Stimulated activated CD4-positive, alpha-beta T cell treated with anti-CD3 and anti-CD28 coated beads, Interleukin-12 subunit alpha, Interleukin-12 subunit beta, amount 100 ng/mL, for 24 hours (primary cell): ENCODE measurements at places on chromosomes 4 and X.

GRCh38 chr4:27638163-27638915 lies 777.7 kb downstream of the STIM2 start:
- DNase-seq: no peak

DNA sequence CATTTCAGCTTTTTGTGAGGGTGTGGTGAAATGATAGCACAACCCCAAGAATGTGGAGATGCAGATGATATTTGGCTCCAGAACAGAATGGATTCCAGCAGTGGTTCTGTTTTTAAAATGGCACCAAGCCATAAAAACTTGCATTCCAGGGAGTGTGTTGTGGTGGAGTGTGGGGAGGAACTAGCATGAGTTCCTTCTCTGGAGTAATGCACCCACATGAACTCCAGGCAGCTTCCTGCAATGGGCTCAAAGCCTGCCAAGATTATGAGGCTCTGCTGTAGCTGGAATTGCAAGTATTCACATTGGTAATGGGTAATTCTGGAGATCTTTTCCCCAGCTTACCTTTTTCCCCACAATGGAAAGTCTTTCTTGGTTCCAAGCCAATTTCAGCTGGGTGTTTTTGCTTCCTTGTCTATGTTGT lies 161.4 kb downstream of the RAB28 start:
- DNase-seq: no peak

- no peak for DNase-seq
These were observed 16.9 kb upstream of the LOC101059915 start for GRCh38 chrX:71650333-71650969.

- DNase-seq: no peak
These were observed 88.5 kb upstream of the ADRA2C start for GRCh38 chr4:3677748-3678070.

DNA sequence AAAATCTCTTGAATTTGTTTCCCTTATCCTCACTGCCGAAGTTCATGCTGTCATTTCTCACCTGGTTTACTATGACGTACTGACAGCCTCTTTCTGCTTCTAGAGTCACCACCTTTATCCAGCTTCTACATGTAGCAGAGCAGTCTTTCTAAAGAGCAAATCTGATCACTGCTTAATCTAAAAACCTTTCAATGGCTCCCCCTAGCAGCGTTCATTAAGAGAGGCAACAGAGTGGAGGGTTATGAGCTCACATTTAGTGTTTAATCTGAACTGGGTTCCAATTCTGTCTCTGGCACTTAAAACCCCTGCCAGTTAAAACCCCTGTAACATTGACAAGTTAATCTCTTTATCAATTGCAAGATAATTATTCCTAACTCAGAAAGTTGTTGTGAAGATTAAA lies 4.4 kb downstream of the RBPJ start:
- no peak for DNase-seq

- no peak for DNase-seq
These were observed 180.3 kb upstream of the ATOH1 start for GRCh38 chr4:93648258-93648657.

GRCh38 chrX:68652326-68653170 lies 5.1 kb downstream of the STARD8 start:
- no peak for DNase-seq

GRCh38 chr4:95409127-95409526 lies 139.6 kb downstream of the UNC5C start:
- DNase-seq: no peak

DNA sequence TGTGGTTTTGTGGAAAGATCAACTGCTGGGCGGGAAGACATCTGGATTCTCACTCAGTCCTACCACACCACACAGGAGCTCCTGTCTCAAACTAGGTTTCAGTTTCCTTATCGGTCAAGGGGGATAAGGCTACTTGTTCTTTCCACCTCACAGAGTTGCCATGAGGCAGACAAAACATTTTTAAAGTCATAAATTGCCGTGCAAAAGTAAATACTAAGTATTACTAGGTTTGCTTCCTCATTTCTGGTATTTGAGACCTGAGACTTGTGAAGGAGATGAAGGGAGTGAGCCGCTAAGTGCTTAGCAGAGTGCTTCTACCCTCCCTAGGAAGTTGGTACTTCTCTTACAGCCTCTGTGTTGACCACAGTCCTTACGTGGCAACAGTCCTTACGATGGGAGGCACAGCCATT lies 1.5 kb downstream of the LAP3 start:
- no peak for DNase-seq

DNA sequence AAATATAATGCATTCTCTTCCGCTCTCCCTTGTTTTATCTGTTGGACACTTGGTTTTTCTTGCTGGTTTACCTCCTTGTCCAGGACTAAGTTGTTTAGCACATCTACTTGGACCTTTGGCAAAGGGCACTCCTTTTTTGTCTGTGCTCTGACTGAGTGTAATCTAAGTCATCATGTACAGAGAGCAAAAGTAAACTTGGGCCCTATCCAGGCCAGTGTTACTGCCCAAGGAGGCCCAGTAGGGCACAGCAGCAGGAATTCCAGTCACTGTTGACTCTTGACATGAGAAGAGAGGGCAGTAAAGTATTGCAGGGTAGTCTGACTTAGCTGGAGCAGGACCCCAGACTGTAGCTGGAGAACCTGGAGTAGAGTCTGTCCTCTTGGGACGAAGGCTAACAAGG lies 445.5 kb downstream of the ZIC3 start:
- no peak for DNase-seq

DNA sequence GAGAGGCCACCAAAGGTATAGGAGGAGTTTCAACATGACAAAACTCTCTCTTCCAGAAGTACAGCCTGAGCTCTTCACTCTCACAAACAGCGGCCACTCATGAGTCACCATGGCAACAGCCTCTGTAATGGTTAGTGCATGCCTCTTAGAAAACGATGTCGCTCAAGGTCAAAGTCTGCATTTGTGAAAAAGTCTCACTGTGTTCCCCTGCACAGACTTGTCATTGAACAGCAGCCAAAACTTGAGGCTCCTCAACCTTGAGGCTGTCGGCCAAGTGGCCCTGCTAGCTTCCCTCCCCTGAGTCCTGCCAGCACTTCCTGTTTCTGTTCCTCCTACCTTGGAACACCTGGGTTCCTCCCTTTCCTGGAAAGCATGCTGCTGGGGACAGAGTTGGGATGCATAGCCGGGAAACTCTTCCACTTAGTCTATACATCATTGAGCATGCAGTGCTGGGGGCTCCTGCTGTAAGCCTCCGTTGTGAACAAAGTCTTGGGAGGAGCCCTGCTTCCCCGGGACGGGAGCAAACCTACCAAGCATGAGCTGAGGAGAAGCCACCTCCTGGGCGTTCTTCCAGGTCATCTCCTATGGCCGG lies 66.6 kb downstream of the ING2 start:
- no peak for DNase-seq

GRCh38 chr4:337932-338758 lies 531 bp downstream of the ZNF141 start:
- peak; percentile 36 for DNase-seq

GRCh38 chrX:13340182-13340791 lies 20.4 kb upstream of the ATXN3L start:
- no peak for DNase-seq
